ENCODE measurements at places on chromosomes 11 and 22.

- DNase-seq = no peak
These were observed 77.7 kb downstream of the GAB2 start for GRCh38 chr11:78339945-78340344.

DNA sequence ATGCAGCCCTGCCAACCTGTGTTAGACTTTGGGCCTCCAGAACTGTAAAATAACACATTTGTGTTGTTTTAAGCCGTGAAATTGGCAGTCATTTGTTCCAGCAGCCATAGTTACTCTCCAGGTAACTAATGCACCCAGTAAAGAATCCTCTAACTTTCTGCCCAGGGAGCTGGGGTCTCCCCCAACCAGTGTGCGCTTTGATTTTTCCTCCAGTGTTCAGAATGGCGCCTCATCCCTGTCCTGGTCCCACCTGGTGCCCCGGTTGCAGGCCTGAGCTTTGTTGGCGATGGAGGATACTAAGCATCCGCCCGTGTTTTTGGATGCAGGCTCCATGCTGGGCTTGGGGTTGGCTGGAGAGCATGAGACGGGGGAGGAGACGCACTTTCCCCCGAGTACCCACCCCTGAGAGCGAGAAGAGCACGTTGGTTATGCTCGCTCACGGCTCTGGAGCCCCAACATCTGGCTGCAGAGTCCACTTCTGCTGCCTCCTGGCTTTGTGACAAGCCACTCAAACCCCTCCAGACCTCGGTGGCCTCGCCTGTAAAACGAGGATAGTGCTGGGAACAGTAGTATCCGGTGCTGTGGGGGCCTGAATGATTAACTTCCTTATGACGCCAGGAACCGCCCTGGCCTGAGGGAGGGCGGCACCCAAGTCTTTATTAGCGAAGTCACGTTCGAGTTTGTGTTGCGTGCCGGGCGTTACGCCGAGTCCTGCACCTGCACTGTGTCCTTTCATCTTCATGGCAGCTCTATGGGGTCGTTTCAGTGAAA is 25.8 kb downstream of the MRGPRD start:
- DNase-seq = peak; percentile 5

GRCh38 chr22:39294571-39295468 is 24.6 kb downstream of the RPL3 start:
- DNase-seq = no peak

- DNase-seq = no peak
These were observed 66.5 kb downstream of the EXT2 start for GRCh38 chr11:44162004-44162403.

- DNase-seq = no peak
These were observed at the start of gene LMO2 for GRCh38 chr11:33891714-33892327. LMO2 (minus strand) TSS chr11:33892076; CDS start chr11:33869716, 22,360 bp downstream.

- DNase-seq = no peak
These were observed 72.1 kb upstream of the TIMP3 start for GRCh38 chr22:32729412-32729811.

GRCh38 chr11:71336176-71336995 is 84.0 kb upstream of the SHANK2 start:
- no peak for DNase-seq

GRCh38 chr11:107593951-107594350 is 3.0 kb downstream of the ELMOD1 start:
- DNase-seq = no peak

GRCh38 chr11:44831605-44832394 is 105.0 kb downstream of the TSPAN18 start:
- DNase-seq = no peak
